ENCODE measurements at places on chromosomes 11 and 22. TPM values are rescaled to one million over a fixed set of nuclear protein-coding genes. Genes with fewer than 3 reads are reported as not detected.

OR5B3 gene
- not detected for total RNA-seq

GGT1 gene
- total RNA-seq = 23.6 TPM

CDC45 gene
- total RNA-seq = 94.3 TPM

MACROD1 gene
- 14.6 TPM for total RNA-seq

TUBA8 gene
- total RNA-seq = 1.2 TPM

CHST1 gene
- not detected for total RNA-seq

YAP1 gene
- not detected for total RNA-seq

- DNase-seq = peak; percentile 88
- peaks cover 54% of the 10 kb centered on the region for H3K27me3 ChIP-seq
- H3K4me1 ChIP-seq = peaks cover 9% of the 10 kb centered on the region
- H3K36me3 ChIP-seq = no peaks in the 10 kb centered on the region
- H3K27ac ChIP-seq = no peak overlapping the region
Observed at GRCh38 chr11:75241036-75241905, 697 bp downstream of the TPBGL start.

DNA sequence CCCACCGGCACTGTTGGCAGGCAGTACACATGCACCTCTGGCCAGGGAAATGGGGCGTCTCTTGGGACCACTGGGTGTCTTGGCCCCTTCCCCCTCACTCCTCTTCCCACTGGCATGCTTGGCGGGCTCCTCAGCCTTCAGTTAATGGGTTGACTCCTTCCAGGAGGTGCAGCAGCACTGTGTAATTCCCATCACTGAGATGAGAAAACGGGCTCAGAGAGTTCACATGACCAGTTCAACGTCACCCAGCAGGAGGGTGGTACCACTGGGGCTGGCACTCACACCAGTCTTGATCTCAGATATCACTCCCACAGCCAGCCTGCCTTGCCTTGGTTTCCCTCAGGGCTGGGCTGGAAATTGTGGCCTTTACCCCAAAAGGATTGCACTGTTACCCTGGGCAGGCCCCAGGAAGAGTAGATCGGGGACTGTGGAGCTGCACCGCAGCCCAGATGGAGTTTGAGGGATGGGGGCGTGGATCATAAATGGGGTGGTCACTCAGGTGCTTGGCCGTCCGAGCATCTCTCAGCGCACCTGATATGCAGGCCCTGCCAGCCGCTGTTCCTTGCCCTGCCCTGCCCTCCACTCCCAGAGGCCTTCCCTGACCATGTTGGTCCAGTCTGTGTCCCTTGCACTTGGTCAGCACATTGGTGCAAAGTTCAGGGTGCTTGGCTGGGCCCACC, 16.9 kb downstream of the CAPN5 start:
- no peaks in the 10 kb centered on the region for H3K36me3 ChIP-seq
- H3K27me3 ChIP-seq = peaks cover 1% of the 10 kb centered on the region
- no peak for DNase-seq
- no peak overlapping the region for H3K4me3 ChIP-seq

- peaks cover 61% of the 10 kb centered on the region for H3K4me1 ChIP-seq
- H3K27me3 ChIP-seq = no peaks in the 10 kb centered on the region
- H3K4me3 ChIP-seq = peak overlapping the region; percentile 92
- H3K36me3 ChIP-seq = peaks cover 44% of the 10 kb centered on the region
Observed at GRCh38 chr11:73140213-73141030, 1.7 kb downstream of the FCHSD2 start.

GRCh38 chr11:110148775-110149744, 55.9 kb downstream of the ZC3H12C start:
- no peak for DNase-seq
- peaks cover 12% of the 10 kb centered on the region for H3K27me3 ChIP-seq
- H3K27ac ChIP-seq = no peak overlapping the region
- no peak overlapping the region for H3K4me3 ChIP-seq
- H3K36me3 ChIP-seq = no peaks in the 10 kb centered on the region

GRCh38 chr11:115201111-115201792, 303.0 kb downstream of the CADM1 start:
- no peak overlapping the region for H3K27ac ChIP-seq
- H3K4me3 ChIP-seq = no peak overlapping the region

DNA sequence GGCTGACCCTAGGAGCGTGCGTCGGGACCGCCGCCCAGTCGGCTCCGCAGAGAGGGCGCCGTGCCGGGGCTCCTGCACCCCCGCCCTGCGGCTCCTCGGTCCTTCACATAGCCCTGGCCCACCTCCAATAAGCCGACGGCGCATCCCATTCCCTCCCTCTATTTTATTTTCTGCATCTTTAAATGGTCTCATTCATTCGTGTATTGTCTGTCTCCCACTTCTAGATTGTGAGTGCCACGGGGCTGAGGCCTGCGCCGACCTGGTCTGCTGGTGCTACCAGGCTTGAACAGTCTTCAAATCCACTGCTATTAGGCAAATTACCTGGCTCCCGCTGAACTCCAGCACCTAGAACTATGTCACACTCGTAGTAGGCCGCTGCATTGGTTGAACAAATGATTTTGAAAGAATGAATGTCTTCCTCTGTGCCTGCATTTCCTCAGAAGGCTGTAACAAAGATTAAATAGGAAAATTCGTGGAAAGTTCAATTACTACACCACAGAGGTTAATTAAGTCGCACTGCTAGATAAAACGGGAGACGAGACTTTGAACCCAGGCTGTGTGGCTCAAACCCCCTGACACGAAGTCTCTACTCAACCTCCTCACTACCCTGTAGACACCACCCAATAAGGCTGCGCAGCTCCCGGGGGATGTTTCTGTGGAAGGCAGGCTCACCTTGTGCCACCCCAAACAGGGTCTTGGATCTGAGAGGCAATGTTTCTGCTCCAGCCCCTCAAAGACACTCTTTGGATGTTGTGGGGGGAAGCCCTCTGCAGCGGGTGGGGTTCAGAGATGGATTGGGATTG, 1.2 kb upstream of the PPP1R14B start:
- peaks cover 51% of the 10 kb centered on the region for H3K4me1 ChIP-seq
- peak overlapping the region; percentile 59 for H3K4me3 ChIP-seq
- peaks cover 14% of the 10 kb centered on the region for H3K36me3 ChIP-seq
- H3K27me3 ChIP-seq = no peaks in the 10 kb centered on the region
- no peak for DNase-seq

GRCh38 chr11:81253244-81253643, 1480.4 kb downstream of the FAM181B start:
- no peaks in the 10 kb centered on the region for H3K27me3 ChIP-seq
- no peak for DNase-seq
- H3K4me1 ChIP-seq = no peaks in the 10 kb centered on the region

- H3K27ac ChIP-seq = no peak overlapping the region
- no peak overlapping the region for H3K4me3 ChIP-seq
- no peaks in the 10 kb centered on the region for H3K27me3 ChIP-seq
- no peak for DNase-seq
- H3K36me3 ChIP-seq = no peaks in the 10 kb centered on the region
Observed at GRCh38 chr11:5847711-5848110, 6.0 kb upstream of the OR52E6 start.

DNA sequence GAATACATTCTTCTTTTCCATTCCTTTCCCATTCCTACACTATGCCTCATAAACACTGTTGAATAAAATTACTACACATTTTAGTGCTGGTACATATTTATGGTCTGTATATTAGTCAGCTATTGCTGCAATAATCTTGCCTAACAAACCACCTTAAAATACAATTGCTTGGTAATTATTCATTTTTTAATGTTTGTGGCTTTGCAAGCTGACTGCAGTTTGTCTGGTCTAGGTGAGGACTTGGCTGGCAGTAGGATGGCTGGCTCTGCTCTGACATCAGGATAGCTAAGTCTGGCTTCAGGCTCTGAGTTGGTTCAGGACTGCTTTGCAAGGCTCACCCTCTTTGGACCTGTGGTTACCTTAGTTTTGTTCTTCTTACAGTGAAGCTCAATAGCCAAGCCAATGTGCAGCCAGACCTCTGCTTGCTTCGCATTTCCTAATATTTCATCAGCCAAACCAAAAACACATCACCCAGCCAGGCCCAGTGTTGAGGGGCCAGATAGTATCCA, 913.4 kb upstream of the RAG2 start:
- H3K27ac ChIP-seq = no peak overlapping the region
- H3K4me3 ChIP-seq = no peak overlapping the region
- no peaks in the 10 kb centered on the region for H3K27me3 ChIP-seq
- H3K4me1 ChIP-seq = no peaks in the 10 kb centered on the region
- DNase-seq = no peak
- H3K36me3 ChIP-seq = no peaks in the 10 kb centered on the region

GRCh38 chr22:24208012-24208749, 26.9 kb downstream of the SUSD2 start:
- H3K4me1 ChIP-seq = peaks cover 44% of the 10 kb centered on the region
- peak overlapping the region; percentile 40 for H3K4me3 ChIP-seq
- H3K27me3 ChIP-seq = peaks cover 2% of the 10 kb centered on the region
- peak overlapping the region; percentile 85 for H3K27ac ChIP-seq
- no peak for DNase-seq
- H3K36me3 ChIP-seq = no peaks in the 10 kb centered on the region

DNA sequence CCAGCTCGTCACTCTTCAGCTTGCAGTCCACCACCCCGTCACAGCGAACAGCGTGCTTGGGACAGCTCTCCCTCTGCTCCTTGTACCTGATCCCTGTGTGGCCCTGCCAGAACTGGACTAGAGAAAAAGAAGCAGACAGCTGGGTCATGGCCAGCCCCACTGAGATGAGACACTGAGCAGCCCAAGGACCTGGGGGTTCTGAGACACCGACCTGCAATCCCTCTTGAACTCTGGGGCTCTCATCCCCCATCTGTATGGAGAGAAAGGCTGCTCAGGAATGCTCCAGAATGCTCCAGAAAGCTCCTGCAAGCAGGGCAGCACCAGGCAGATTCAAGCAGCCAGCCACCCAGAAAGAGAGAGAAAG, 14.8 kb downstream of the TMPRSS13 start:
- H3K4me1 ChIP-seq = peaks cover 18% of the 10 kb centered on the region
- H3K27me3 ChIP-seq = no peaks in the 10 kb centered on the region
- no peak overlapping the region for H3K4me3 ChIP-seq
- no peak for DNase-seq

DNA sequence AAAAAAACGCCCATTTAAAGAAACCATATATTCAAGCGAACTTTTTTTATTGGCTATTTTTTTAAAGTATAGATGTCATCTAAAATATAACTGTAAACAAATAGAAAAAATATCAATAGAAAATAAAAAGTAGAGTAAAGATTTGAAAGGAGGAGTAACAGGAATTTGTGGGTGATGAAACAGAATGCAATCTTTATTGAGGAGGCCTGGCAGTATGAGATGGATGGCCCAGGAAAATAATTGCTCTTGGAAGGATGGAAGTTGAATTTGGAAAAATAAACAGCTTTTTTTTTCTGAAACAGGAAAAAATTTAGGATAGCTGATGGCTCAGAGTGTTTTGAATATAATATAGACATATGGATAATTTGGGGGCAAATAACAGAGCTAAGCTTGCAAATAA, 219.0 kb downstream of the CASP12 start:
- no peaks in the 10 kb centered on the region for H3K4me1 ChIP-seq
- peaks cover 10% of the 10 kb centered on the region for H3K36me3 ChIP-seq
- DNase-seq = no peak
- no peak overlapping the region for H3K4me3 ChIP-seq
- H3K27me3 ChIP-seq = no peaks in the 10 kb centered on the region
- no peak overlapping the region for H3K27ac ChIP-seq

GRCh38 chr22:22576244-22576988, 17.4 kb upstream of the PRAME start:
- no peaks in the 10 kb centered on the region for H3K4me1 ChIP-seq
- H3K4me3 ChIP-seq = no peak overlapping the region
- H3K36me3 ChIP-seq = no peaks in the 10 kb centered on the region
- H3K27ac ChIP-seq = no peak overlapping the region

DNA sequence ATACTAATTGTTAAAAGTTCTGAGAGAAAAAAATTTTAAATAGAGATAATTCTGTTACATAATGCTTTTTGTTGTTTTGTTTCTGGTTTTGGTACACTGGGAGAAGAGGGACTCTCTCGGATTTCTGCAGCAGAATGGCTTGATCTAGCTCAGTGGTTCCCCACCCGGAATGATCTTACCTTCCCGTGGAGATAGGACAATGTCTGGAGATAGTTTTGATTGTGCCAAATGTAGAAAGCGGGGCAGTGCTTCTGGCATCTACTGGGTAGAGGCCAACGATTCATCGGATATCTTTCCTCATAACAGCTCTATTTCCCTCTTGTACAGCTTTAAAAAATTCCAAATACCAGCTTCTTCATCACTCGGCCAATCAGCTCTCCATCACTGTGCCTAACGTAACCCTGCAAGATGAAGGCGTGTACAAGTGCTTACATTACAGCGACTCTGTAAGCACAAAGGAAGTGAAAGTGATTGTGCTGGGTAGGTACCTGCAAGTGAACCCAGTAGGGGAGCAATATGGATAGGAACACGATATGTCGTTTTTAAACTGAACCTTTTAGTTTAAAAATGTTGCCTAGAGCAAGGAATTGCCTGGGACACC, 13.2 kb downstream of the CRTAM start:
- DNase-seq = peak; percentile 66
- H3K4me1 ChIP-seq = peaks cover 77% of the 10 kb centered on the region
- H3K27ac ChIP-seq = peak overlapping the region; percentile 82
- peaks cover 28% of the 10 kb centered on the region for H3K36me3 ChIP-seq

GRCh38 chr22:41874090-41874489, 40.8 kb downstream of the SHISA8 start:
- H3K4me1 ChIP-seq = peaks cover 12% of the 10 kb centered on the region
- DNase-seq = no peak
- peaks cover 52% of the 10 kb centered on the region for H3K36me3 ChIP-seq
- H3K27ac ChIP-seq = no peak overlapping the region
- no peaks in the 10 kb centered on the region for H3K27me3 ChIP-seq
- no peak overlapping the region for H3K4me3 ChIP-seq

DNA sequence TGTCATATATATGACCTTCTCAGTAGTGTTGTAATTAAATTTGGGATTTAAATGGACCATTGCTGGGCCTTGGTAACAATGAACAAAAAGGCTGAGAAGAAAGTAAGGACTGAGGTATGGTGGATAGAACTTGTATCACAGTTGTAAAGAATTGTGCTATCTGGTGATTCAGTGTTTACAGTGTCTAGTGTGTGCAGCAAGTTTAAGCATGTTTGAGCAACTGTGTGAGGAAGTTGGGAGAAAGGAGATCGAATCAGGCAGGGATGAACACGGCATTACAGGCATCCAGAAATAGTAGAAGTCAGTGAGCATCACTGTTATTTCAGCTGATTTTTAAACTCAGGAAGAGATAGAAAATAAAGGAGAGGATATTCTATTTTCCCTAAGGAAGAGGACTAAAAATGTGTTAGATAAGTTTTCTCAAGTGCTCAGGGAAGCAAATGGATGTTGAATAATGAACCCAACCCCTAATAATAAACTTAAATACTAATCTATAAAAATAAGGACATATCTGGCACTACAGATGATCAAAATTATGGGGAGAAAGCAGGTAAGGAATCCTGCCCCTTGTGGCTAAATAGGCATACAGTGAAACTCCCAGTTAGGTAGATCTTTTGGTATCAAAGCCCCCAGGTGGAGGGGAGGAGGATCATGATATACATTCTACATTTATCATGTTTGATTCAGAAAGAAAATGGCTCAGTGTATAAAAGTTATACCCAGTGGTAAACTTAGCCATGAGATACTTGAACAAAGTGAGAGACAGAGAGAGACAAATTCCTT, 361.0 kb upstream of the ANO3 start:
- no peaks in the 10 kb centered on the region for H3K4me1 ChIP-seq
- DNase-seq = no peak
- no peak overlapping the region for H3K4me3 ChIP-seq
- H3K27me3 ChIP-seq = no peaks in the 10 kb centered on the region
- no peak overlapping the region for H3K27ac ChIP-seq

Measured in activated CD8-positive, alpha-beta T cell treated with anti-CD3 and anti-CD28 coated beads, Interleukin-2, amount 10 ng/mL, durations not matched to agents 7 days and 5 days (primary cell).